Activated T-helper 1 cell treated with anti-CD3 and anti-CD28 coated beads, Interleukin-2, amount 50 U/mL, for 16 hours (primary cell): ENCODE measurements at places on chromosomes 7 and 10.
A peak's percentile ranks its signal among the peaks of the same experiment; 100 is the strongest.

- no peak for DNase-seq
These were observed 62.5 kb downstream of the C10orf143 start for GRCh38 chr10:130048081-130048480.

DNA sequence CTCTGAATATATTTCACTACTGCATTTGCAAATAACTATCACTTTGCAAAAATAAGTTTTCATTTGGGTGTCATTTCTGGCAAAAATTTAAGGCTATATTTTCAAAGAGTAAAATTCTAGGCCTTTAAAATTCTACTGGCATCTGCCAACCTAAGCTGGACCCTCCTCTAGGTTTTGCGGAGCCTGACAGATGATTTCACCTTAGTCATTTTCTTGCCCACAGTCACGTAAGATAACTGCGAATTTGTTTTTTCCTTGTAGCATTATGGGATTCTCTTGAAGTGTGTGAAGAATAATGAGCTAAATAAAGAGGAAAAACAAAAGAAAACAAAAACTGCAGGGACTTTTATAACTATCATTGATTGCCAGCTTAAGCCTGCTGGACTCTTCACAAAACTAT, 7.8 kb downstream of the MEOX2 start:
- DNase-seq: no peak

GRCh38 chr7:18647582-18647981, 152.0 kb downstream of the HDAC9 start:
- DNase-seq: no peak

DNA sequence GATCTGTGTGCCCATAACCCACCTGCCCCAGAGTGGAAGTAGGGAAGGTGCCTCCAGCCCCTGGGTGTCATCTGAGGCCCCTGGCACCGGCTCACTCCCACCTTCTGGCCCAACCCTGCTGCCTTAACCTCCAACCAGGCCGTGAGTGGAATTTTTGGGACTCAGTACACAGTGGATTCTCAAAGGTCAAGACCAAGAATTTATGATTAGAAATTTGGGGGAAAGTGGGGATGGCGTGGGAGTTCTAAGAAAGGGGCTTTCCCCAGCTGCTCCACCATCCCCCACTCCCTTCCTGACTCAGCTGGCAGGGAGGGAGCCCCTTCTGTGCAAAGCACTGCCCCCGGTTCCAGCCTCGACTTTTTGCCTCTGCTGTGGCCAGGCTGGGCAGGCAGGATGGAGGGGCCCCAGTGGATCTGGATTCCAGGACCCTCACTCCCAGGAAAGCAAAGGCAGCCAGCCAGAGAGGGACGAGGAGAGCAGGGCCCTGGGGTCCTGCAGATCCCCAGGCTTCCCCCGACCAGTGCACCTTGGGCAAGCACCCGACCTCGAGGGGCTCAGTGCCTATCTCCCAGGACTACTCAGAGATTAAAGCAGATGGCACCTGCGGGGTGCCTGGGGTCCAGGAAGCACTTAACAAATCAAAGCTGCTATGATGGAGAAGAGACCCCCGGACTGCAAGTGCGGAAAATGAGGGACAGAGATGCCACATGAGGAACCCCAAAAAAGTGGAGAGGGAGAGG, 12.8 kb downstream of the SPOCK2 start:
- no peak for DNase-seq

DNA sequence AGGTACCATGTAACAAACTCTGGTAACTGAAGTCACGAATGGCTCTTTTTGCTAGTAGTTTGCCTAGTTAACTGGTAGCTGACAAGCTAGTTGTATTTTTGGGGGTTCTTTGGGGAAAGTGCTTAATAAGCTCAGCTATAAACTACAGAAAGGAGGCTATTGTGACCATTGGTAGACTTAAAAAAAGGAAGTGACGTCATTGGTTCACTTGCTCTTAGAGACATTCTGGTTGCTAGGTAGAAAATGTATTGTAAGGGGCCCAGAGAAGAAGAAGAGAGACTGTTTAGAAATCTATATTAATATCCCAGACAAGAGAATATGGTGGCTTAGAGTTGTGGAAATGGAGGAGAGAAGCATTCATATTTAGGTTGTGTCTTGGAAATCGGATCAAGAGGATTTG, 103.0 kb downstream of the NXPH1 start:
- DNase-seq: no peak

- no peak for DNase-seq
These were observed 60.0 kb downstream of the DGKB start for GRCh38 chr7:14842523-14842922.

DNA sequence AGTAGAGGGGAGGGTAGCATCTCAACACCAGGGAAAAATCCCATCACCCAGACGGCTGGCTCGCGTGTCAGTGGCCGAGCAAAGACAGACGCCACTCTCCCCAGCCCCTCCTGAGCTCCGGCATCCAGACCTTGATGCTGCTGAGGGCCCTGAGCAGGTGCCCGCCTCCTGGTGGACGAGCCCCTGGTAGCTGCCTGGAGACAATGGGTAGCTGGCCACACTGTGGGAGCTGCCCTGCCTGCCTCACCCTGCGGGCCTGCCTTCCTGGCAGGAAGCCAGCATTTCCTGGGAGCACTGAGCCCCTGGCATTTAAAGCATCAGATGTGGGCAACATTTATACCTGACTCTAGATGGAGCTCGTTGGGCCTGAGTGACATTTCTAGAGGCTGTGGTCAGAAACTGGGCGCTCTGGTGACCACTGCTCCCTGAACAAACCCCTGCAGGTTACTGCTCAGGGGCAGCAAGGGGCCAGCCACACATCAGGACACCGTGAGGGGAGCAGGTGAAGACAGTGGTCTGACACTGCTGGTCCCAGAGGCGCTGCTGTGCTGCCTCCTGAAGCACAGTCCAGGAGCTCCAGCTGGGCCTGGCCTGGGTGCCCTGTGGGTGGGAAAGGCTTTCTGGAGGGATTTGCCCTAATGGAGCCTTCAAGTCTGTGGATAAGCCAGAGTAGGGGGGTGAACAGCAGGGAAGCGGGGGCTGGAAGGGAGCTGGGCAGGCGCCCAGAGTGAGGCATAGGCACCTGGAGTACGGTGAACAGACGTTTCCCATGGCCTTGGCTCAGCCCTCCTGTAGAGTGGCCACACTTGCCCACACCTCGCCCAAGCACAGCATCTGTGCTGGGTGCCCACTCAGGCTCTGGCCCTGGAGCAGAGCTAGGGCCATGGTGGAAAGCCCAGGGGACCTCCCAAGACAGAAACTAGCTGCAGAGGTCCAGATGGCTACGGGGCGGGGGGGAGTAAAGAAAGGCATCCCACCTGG, 138.7 kb downstream of the MAPK8 start:
- no peak for DNase-seq

DNA sequence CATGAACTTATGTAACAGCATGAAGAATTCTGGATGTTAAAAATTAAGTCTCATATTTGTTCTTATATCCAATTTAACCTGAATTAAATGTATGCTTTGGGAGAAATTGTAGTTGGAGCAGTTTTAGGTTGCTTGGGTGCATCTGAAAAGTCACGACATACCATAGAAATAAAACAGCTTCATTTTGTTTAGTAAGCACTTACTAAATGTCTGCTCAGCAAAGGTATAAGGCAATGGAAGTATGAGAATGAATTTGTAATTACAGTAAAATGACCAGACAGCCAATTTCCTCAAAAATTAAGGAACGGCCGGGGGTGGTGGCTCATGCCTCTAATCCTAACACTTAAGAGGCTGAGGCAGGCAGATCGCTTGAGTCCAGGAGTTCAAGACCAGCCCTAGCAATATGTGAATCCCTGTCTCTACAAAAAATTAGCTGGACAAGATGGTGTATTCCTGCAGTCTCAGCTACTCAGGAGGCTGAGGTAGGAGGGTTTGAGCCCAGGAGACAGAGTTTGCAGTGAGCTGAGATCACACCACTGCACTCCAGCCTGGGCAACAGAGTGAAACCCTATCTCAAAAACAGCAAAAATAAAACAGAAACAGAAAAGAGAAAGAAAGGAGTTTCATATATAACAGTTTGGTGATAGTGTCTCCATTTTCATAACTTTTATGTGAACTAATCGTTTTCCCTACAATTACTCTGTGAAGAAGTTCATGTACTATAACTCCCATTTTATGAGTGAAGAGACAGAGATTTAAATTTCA, 47.2 kb upstream of the KLF6 start:
- no peak for DNase-seq

- no peak for DNase-seq
These were observed 81.9 kb upstream of the C1GALT1 start for GRCh38 chr7:7100432-7100849.

DNA sequence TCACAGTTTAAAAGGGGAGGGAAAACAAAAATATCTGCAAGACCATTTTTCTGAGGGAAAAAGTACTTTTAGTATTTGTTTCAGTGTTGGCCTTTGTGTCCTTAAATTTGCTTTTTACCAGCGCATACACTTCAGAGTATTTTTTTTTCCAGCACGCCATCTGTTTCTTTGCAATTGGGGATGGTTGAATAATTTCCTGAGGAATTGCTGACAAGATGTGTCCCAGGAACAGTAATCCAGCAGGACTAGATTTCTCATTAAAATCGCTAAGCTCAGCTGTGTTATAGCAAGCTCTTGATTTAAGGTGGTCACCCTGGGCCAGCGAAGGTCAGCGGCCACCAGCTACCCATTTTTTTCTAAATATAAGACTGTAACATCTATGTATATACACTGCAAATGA, 156.9 kb upstream of the RHOBTB1 start:
- DNase-seq: no peak

GRCh38 chr10:69904533-69904932, 102.8 kb downstream of the COL13A1 start:
- no peak for DNase-seq

- no peak for DNase-seq
These were observed 61.8 kb upstream of the CAPZA2 start for GRCh38 chr7:116800594-116800993.

- DNase-seq: peak; percentile 39
These were observed 383 bp downstream of the MARVELD1 start for GRCh38 chr10:97713826-97714400.

DNA sequence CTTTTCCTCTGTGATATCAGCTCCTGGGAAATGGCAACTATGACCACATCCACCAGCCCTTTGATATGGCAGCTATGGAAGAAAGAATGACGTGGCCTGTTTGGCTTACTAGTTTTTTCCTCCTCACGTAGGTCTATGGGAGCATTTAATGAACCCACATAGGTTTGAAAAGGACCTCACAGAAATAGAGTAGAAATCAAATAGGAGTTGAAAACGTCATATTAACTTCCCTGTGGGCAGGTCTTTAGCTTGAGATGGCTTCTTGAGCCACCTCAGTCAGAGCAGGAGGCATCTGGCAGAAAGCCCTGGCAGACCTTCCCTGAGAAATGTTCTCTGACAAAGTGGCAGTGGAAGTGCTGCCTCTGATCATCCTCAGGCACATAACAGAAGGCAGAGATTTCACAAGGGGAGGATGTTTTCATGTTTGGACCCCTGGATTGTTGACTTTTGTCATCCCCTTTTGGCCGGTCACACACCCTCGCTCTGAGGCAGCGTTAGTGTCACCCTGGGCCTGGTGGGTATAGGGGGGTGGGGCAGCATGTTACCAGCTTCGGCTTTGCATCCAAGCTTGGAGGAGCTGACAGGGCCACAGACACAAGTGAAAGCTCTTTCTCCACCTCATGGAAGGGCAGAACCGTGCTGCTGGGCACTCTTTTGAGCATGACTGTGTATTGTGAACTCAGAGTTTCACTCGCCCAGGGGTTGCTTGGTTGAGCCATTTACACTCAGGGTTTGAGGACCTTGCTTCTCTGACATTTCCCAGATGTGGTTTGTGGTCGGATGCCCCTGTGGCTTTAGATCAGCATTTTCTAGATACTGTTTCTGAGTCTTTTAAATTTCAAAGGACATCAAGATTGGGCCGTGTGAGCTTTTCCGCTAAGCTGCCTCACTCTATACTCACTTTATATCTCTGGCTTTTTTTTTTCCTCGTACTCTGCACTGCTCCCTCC, 184.2 kb downstream of the STK31 start:
- DNase-seq: no peak

- DNase-seq: no peak
These were observed 12.0 kb downstream of the GIMAP8 start for GRCh38 chr7:150462413-150462812.

- no peak for DNase-seq
These were observed 8.8 kb downstream of the AKAP9 start for GRCh38 chr7:91949221-91950009.

DNA sequence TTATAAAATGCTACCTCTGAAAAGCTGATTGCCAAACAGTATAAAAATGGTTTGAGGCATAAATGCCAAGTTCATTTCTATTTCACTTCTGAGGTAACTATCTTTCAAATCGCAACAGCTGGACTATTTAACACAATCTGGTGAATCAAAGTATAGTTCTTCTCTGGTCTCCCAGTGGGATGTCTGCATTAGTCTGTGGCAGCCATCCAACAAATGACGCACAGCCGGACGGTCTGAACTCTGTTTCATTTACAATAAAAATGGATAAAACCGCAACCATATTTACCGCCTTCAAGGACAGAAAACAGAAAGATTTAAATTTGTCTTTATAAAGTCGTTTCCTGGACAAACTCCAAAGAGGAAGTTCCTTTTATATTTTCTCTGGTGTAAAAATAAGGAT, 41.9 kb downstream of the ENO4 start:
- DNase-seq: no peak

DNA sequence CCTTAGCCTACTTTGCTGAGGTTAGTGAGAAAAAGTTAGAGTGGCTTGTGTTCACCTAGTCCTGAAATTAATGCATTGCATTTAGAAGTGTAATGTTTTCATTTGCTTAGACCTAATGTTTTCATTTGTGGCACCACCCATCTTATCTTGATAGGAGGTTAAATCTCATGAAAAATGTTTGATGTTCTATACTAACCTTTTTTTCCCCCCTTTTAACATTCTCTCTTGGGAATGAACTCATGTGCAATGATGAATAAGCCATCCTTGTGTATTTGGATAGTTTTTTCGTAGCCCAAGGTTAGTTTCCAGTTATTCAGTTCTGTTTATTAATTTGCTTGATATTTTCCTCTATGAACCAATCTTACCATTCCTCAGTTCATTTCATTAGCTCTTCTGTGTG, 2.8 kb downstream of the FHIP2A start:
- DNase-seq: no peak

GRCh38 chr10:88077977-88078376, 214.6 kb downstream of the PTEN start:
- DNase-seq: no peak

- DNase-seq: no peak
These were observed 95.1 kb upstream of the LRGUK start for GRCh38 chr7:134031835-134032617.

DNA sequence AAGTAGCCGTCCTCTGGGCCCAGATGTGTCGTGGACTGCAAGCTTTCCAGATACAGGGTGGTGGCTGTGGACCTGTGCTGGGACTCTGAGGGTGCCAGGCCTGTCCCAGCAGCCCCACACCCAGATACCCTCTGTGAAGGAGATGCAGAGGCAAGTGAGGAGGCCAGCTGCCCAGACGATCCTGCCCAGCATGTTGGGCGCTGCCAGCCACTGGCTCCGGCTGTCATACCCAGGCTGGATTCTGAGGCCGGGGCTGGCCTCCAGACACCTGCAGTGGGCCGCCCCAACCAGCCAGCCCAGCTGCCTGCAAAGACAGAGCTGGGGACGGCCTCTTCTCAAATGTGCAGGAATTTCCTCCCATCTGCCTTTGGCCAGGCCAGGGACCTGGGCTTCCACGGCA, 39.1 kb upstream of the EBF3 start:
- no peak for DNase-seq
